Ammon's horn (tissue), 1 donor: ENCODE measurements at places on chromosomes 4 and X.
A peak's percentile ranks its signal among the peaks of the same experiment; 100 is the strongest.

- no peak for DNase-seq
These were observed 57.3 kb downstream of the PABPC4L start for GRCh38 chr4:134144337-134144736.

GRCh38 chr4:25103418-25103817, 56.8 kb downstream of the SEPSECS start:
- DNase-seq, result no peak

GRCh38 chr4:34771632-34772031, 1472.7 kb downstream of the ARAP2 start:
- DNase-seq, result no peak

GRCh38 chr4:140149846-140150635, 3.9 kb downstream of the MAML3 start:
- DNase-seq, result peak; percentile 62

- DNase-seq, result no peak
These were observed 168.2 kb downstream of the AMELX start for GRCh38 chrX:11461201-11462001.

- peak; percentile 33 for DNase-seq
These were observed 1.3 kb downstream of the NEUROG2 start for GRCh38 chr4:112514647-112515197.

GRCh38 chr4:105461621-105462382, 12.1 kb downstream of the PPA2 start:
- DNase-seq, result no peak

DNA sequence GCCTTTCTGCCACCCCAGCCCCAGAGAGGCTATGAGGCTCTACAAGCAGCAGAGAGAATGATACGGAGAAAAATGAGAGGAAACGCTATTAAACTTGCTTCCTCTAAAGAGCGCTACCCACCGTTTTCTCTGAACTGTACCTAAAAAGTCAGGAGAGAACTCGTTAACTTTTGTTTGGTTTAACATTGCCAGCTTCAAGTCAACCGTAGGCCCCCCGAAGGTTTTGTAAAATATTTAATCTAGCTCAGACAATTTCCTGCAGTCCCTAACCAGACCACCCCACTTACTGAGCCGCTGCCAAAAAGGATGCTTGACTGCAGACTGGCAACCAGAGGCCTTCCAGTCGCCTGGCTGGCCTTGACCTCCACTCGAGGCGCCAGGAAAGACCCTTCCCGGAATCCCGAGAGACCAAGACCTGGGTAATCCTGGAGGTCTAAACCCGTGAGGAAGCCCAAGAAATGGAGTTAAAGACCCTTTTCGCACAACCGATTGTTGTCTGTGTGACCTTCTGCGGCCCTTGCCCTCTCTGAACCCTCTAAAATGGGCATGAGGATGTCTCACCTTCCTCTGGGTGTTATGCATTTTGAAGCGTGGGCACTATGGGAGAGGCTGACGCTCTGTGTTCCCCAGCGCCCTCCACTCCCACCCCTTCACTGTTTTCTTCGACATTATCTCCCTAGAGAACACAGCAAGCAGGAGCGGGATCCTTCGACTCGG, 86.3 kb downstream of the BCOR start:
- DNase-seq, result no peak

DNA sequence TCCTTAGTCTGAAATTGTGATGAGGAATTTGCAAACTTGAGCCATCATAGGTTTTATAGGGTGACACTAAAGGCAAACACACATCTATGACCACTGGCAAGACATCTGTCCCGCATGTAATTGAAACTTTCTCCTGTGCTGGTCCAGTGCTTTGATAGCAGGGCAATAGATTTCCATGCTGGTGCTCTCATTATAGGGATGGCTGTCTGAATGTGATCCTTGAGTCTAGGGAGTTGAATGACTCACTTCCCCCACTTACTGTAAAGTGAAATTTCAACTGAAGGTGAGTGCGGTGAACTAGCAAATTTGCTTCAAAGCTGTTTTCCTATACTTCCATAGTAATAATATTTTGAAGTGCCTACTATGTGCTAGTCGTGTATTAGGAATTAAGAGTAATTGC, 1630.0 kb downstream of the STIM2 start:
- DNase-seq, result no peak

DNA sequence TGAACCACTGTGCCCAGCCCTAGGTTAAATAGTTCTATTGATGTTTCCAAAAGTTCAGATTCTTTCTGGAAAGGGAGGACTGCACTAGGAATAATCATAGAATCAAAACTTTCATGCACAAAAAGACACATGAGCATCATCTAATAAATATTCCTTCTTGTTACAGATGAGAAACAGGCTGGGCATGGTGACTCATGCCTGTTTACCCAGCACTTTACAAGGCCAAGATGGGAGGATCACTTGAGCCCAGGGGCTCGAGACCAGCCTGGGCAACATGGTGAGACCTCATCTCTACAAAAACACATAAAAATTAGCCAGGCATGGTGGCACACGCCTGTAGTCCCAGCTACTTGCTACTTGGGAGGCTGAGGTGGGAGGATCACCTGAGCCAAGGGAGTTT, 27.7 kb downstream of the LARP7 start:
- no peak for DNase-seq

DNA sequence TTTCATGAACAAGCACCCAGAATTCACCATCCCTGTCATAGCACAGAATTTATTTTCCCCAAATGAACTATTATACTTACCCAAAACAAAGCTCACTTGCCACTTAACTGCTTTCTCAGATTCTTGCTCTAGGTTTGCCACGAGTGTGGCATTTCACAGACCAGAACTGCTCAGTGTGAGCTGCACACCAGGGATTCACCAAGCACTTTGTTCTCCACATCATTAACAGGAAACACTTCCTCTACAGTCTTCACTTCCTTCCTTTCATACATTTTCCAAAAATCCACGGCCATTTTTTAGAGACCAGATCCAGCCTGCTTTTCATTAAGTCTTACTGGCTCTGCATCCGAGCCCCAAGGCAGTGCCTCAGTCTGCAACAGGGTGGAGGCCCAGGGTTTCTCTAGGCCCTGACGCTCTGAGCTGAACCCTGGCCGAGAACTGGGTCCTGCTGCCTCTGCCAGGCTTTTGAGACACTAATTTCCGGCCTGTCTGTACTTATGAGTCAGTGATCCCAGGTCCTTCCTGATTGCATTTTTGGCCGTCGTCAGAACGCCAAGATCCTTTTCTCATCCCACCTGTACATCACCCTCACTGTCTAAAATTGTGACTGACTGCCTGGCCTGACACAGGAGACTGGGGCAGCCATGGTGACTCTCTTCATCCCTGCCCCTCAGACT, 67.6 kb upstream of the MTNR1A start:
- no peak for DNase-seq

DNA sequence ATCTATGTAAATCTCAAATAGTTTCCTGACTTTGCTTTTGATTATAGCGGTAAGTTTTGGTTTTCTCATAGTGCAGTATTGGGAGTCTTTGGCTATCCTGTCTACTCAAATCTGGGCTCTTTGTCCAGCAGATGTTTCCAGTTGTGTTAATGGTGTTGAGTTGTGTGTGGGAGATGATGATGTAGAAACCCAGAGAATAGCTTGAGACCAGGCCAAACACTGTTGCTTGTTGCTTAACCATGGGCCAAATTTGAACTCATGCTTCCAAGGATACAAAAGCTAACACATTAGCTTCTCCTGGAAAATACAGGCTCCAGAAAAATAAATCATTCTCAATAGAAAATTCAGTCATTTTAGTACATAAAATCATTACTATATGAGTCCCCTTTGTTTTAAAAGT, 82.6 kb upstream of the GYPA start:
- no peak for DNase-seq
